Thymus (tissue), 14 donors: ENCODE measurements at places on chromosomes 11 and 22. TPM values are rescaled to one million over a fixed set of nuclear protein-coding genes. Genes with fewer than 3 reads are reported as not detected.
A peak's percentile ranks its signal among the peaks of the same experiment; 100 is the strongest.

GRCh38 chr11:82908311-82908710 is 6.8 kb downstream of the DDIAS start:
- no peak overlapping the region for H3K4me3 ChIP-seq
- H3K4me1 ChIP-seq: no peaks in the 10 kb centered on the region
- no peaks in the 10 kb centered on the region for H3K27me3 ChIP-seq
- DNase-seq: no peak
- H3K36me3 ChIP-seq: peaks cover 3% of the 10 kb centered on the region

DNA sequence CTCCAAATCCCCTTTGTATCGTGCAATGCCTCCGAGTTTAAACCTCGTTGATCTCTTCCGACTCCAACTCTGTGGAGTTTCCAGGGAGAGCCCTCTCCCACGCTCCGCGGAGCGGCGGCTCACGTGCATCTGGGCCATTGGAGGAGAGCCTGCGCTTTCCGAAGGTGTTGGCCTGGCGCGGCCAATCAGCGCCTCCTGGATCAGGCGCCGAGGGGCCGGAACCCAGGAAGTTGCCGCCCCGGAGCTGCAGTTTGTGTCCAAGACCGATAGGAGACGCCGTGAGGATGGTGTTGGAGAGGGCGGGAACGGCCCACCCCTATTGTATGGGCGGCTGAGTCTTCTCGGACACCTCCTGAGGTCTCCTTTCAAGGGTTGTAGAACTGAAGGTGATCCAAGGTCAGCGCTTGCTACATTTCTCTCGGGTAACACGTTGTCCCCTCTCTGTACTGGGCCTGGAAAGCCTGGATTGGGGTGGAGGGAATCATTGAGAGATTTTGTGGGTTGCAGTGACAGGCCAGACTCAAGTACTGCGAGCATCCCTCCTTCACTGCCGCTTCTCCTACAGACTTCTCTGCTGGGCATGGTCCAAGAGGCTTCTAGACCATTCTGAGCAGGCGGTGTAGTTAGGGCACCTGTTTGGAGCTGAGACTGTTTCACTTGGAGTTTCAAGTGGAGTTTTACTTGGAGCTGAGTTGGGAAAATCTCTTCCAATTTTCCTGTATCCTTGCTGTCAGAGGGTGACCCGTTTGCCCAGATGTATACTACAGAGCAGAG is 1.7 kb downstream of the ADAMTS15 start:
- no peak overlapping the region for H3K27ac ChIP-seq
- peak overlapping the region; percentile 17 for H3K4me3 ChIP-seq
- no peaks in the 10 kb centered on the region for H3K36me3 ChIP-seq
- peaks cover 54% of the 10 kb centered on the region for H3K27me3 ChIP-seq
- H3K4me1 ChIP-seq: no peaks in the 10 kb centered on the region
- DNase-seq: no peak

Gene PHLDB1
- polyA plus RNA-seq: 14.0 TPM

DNA sequence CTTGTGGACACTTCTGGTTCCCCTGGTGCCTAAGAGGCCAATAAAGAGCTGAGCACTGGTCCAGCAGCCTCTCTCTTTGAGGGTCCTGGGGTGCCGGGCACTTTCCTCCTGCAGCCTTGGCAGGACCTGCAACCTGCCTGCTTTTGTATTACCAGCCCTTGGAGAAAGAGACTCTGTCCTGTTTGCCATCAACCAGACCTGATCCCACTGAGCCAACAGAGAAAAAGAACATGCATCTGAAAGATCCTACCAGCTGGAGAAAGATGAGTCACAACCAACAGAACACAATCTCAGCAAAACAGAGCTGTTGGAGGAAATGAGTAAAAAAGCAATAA is 321.0 kb downstream of the DDX10 start:
- no peak overlapping the region for H3K27ac ChIP-seq
- no peak for DNase-seq
- H3K36me3 ChIP-seq: no peaks in the 10 kb centered on the region
- no peaks in the 10 kb centered on the region for H3K4me1 ChIP-seq
- H3K27me3 ChIP-seq: no peaks in the 10 kb centered on the region

Gene BTBD18
- polyA plus RNA-seq: 0.02 TPM

- DNase-seq: no peak
- H3K4me1 ChIP-seq: no peaks in the 10 kb centered on the region
- H3K27ac ChIP-seq: no peak overlapping the region
- H3K27me3 ChIP-seq: peaks cover 9% of the 10 kb centered on the region
- no peak overlapping the region for H3K4me3 ChIP-seq
Measured at GRCh38 chr22:27573280-27574001, 228.1 kb downstream of the MN1 start.

Gene LRRC56
- polyA plus RNA-seq: 2.4 TPM

Gene ARHGEF17
- polyA plus RNA-seq: 8.9 TPM

DNA sequence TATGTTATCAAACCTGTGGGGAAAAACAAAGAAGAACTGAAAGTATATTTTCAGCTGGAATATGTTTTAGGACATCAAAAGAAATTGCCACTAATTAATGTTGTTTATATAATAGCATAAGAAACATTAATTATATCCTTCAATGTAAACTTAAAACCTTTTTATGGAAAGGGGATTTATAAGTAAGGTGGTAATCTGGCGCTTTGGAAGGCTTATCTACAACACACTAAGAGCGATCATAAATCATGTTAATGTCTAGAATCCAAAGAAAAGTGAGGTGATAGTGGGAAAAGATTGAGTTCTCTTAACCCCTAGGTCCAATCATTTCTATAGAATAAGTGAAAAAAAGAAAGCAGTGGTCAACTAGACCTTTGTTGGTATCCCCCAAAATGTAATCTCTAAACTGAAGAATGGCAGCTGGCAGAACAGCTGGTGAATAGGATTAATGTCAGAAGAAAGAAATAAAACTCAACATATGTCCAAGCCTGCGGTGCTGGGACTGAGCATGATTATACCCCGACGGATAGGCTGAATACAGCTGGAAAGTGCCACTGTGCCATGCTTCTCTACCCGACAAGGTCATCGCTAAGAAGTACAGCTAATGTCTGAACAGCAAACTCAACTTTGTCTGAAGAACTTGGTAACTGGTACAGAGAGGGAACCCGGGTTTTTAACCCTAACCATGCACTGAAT is 64.0 kb downstream of the SOX6 start:
- H3K36me3 ChIP-seq: no peaks in the 10 kb centered on the region
- no peaks in the 10 kb centered on the region for H3K4me1 ChIP-seq
- no peaks in the 10 kb centered on the region for H3K27me3 ChIP-seq

GRCh38 chr11:72833811-72834493 is 19.7 kb downstream of the ATG16L2 start:
- no peaks in the 10 kb centered on the region for H3K27me3 ChIP-seq
- no peaks in the 10 kb centered on the region for H3K4me1 ChIP-seq
- no peak overlapping the region for H3K4me3 ChIP-seq
- peaks cover 39% of the 10 kb centered on the region for H3K36me3 ChIP-seq
- no peak for DNase-seq

GRCh38 chr22:37343348-37343747 is 61.0 kb downstream of the CYTH4 start:
- H3K36me3 ChIP-seq: no peaks in the 10 kb centered on the region
- DNase-seq: no peak
- H3K4me1 ChIP-seq: no peaks in the 10 kb centered on the region
- H3K27ac ChIP-seq: no peak overlapping the region

Gene C11orf42
- polyA plus RNA-seq: not detected

DNA sequence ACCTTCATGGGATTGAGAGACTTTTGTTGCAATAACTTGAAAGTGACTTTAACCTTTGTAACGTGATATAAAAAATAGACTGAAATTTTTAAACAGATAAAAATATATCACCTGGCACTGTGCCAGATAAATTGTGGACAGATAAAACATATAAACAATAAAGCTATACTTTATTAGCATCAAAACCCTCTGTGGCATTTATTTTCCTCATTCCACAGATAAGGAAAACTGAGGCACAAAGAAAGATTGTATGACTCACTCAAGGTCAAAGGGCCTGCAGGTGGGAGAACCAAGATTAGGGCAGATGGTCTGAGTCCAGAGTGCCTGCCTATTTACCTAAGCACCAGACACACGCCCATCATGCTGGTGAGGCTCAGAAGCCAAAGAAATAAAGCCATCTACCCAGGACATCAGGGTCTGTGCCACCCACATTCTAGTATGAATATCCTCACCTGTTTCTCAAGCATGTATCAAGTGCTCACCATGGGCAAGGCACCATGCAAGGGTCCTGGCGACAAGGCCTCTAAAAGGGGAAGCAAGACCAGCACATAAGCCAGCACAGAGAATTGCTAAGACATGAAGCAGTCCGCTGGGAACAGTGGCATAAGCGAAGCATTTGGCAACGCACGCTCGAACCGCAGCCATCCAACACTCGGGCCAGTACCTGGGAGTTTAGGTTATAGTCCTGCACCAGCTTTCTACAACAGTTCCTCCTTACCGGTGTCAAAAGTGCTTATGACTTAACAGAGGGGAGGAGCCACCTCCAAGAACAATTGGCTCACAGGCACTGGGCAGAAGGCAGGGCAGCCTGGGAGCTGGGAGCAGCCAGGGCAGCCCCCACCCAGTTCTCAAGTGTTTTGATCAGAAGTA is 17.6 kb downstream of the MYH9 start:
- no peak for DNase-seq
- peak overlapping the region; percentile 48 for H3K27ac ChIP-seq
- H3K4me1 ChIP-seq: peaks cover 60% of the 10 kb centered on the region
- H3K36me3 ChIP-seq: peaks cover 51% of the 10 kb centered on the region
- no peak overlapping the region for H3K4me3 ChIP-seq
